T follicular helper cell (primary cell): ENCODE measurements at places on chromosomes 2 and 18.

DNA sequence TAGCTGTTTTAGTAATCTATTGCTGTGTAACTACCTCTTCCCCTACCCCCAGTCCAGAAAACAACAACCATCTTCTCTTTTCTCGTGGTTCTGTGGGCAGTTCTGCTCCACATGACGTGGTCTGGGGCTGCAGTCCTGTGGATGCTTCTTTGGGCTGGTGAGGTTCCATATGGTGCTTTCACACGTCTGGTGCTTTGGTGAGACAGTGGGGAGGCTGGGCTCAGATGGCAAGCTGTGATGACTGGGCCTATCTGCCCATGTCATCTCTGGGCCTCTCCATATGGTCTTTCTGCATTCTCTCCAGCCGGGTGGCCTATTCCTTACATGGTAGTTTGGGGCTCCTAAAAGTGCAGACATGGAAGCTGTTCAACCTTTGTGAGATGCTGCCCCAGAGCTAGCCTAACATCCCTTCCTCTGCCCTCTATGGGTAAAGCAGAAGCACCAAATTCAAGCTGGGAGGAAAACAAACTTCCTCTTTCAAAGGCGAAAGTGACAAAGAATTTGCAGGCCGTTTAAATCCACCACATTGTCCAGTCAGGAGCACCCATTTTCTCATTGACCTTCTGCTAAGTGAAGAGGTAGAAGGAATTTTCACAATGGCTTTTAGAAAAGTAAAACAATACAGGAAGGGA, 68.3 kb upstream of the IL1R1 start:
- no peak for DNase-seq

DNA sequence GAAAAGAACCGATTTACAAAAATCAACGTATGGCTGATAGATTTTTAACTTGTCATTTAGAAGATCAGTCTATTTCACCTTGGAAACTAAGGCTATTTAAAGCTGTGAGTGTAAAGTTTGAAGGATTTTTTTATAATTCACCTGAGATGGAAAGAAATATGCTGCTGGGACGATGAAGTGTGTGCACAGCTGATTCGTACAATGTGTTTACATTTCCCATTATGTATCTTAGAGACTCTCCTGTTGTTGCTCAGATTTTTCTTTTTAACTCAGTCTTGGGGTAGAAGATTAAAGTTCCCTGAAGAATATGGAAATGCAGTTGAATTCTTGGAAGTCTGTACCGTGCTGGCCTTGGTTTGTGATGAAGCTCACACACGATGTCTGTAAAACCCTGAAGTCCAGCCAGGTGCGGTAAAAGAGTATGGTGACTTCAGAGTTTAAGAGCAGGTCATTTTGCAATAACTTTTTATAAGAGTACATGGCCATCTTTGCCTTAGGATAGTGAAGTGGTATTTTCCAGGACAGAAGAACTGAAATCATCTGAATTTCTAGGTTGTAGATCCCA, 250.1 kb downstream of the PRKCE start:
- DNase-seq: no peak

DNA sequence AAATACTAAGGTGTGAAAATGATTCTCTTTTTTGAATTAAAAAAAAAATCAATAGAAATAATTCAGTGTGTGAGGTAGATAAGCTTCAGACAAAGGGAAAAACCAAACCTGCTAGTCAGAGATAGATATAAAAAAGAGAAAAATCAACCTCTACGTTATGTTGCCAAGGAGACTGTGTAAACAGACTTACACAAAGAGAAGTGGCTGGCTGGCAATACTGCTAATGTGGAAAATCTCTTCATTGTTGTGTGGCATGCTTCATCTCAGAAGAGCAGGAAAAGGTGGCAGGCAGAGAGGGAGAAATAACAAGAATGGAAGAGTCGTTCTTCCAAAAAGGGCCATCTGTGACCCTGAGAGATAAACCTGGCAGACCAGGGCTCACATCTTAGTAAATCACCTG, 200.8 kb downstream of the SLC8A1 start:
- DNase-seq: no peak

DNA sequence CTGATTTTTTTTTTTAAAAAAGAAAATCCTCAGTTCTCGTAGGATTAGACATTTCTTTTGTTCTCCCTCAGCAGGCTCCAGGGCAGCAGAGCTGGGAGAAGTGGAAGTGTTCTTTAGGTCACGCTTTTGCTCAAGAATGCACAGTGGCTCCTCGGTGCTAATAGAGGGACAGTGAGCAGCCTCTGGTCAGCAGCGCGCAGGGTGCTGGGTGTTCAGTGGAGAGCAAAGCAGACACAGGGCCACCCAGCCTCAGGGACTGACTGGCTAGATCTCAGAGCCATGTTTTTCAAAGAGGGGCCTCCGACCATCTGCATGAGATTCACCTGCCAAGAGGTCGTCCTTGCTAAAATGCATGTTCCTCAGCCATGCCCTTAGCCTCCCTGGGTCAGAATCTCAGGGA, 218.8 kb downstream of the HAUS1 start:
- DNase-seq: no peak

DNA sequence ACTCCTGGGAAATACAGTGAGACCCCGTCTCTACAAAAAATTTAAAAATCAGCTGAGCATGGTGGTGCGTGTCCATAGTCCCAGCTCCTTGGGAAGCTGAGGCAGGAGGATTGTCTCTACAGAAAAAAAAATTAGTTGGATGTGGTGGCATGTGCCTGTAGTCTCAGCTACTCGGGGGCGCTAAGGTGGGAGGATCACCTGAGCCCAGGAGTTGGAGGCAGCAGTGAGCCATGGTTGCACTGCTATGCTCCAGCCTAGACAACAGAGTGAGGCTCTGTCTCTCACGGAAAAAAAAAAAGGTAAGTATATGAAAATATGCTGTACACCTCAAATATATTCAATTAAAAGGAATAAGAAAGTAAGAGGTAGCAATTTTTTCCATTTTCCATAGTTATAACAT, 92.5 kb upstream of the TGIF1 start:
- DNase-seq: no peak

DNA sequence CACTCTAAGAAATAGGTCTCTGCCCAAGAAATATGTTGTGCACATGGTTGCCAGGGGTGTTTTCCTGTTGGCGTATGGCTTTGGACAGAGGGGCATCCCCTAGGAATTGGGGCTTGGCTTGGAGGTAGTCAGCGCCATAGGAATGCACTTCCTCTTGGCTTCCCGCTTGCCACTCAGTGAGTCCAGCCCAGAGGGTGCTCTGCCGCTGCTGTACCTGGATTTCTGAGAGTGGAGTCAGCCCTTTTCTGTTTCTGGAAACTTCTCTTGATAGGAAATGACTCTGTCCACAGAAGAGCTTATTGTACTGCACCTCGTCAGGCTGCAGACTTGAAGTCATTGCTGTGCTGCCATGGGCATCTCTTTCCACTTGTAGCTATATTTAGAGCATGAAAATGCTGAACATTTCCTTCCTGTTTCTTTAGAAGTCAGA, 116.7 kb upstream of the MGAT5 start:
- DNase-seq: no peak

GRCh38 chr2:161843936-161844335, 219.7 kb downstream of the SLC4A10 start:
- no peak for DNase-seq

- DNase-seq: no peak
Observed at GRCh38 chr2:15955232-15955988, 15.1 kb downstream of the MYCN start.

GRCh38 chr18:31426871-31427406, 20.6 kb upstream of the DSG3 start:
- no peak for DNase-seq

- no peak for DNase-seq
Observed at GRCh38 chr2:23077596-23077995, 307.4 kb upstream of the KLHL29 start.

- DNase-seq: no peak
Observed at GRCh38 chr2:60353406-60353800, 200.1 kb downstream of the BCL11A start.

- DNase-seq: no peak
Observed at GRCh38 chr2:30716123-30716900, 90.9 kb downstream of the CAPN13 start.

DNA sequence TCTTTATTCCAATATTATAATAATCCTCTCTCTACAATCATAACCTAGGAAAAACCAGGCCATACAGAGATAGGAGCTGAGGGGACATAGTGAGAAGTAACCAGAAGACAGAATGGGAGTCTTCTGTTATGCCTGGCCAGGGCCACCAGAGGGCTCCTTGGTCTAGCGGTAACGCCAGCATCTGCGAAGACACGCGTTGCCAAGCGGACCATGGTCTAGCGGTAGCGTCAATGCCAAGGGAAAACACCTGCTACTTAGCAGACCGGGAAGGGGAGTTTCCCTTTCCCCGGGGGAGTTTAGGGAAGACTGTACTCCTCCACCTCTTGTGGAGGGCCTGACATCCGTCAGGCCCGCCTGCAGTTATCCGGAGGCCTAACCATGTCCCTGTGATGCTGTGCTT, 36.6 kb downstream of the ARL6IP6 start:
- no peak for DNase-seq

DNA sequence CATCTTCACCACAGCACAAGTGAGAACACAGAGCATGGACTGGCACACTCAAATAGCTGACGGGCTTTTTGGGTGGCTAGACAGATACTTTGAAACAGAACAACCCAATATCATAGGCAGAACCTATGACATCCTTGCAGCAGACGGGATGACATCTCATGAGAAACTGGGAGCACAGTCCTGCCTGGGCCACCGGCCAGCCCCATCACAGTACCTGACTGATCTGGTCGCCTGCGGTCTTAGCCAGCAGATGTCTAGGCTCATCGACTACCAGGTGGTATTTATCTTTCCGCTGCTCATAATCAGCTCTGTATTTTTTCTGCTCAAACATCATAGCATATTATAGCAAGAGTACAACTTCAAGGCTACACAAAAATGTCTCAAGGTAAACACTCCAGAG, 124.3 kb downstream of the RIF1 start:
- DNase-seq: no peak

DNA sequence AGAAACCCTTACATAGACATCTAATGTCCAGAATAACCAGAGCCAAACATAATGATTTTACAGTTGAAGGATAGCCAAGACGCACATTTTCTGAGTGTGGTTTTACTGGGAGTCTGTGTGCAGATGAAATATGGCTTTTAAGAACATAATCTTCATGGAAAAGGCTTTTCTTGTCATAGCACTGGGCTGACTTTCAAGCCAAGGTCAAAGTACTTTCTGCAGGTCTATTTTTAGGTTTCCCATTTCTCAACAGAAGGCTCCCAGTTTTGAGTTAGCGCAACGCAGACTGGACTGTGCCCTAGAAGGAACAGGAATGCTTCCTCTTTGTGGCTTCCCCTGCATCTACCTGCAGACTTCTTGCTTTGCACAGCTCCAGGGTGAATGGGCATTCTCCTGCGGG, 92.3 kb upstream of the UPP2 start:
- DNase-seq: no peak

GRCh38 chr2:220226076-220226475, 598.6 kb downstream of the SLC4A3 start:
- no peak for DNase-seq

- no peak for DNase-seq
Observed at GRCh38 chr2:149360106-149360505, 29.7 kb downstream of the LYPD6 start.

GRCh38 chr18:55400590-55401541, 187.1 kb downstream of the TCF4 start:
- DNase-seq: no peak

GRCh38 chr18:55763805-55764204, 175.8 kb upstream of the TCF4 start:
- no peak for DNase-seq

GRCh38 chr18:36402765-36403396, 105.4 kb downstream of the FHOD3 start:
- no peak for DNase-seq

DNA sequence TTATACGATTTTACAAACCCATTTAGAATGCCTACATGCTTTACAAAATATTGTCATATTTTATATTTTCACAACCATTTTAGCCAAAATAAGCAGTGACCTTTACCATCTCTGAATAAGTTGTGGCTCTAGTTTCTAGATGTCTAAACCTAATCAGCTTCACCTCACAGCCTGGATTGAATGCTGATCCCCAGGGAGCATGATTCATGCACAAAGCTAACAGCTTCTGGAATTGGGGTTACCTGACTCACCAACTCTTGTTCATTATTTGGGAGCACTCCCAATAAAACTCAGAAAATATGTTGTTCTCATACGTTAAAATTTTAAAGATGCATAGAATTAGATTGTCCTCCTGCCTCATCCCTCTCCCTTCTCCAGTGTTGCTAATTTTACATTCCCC, 611.7 kb upstream of the NETO1 start:
- DNase-seq: no peak

DNA sequence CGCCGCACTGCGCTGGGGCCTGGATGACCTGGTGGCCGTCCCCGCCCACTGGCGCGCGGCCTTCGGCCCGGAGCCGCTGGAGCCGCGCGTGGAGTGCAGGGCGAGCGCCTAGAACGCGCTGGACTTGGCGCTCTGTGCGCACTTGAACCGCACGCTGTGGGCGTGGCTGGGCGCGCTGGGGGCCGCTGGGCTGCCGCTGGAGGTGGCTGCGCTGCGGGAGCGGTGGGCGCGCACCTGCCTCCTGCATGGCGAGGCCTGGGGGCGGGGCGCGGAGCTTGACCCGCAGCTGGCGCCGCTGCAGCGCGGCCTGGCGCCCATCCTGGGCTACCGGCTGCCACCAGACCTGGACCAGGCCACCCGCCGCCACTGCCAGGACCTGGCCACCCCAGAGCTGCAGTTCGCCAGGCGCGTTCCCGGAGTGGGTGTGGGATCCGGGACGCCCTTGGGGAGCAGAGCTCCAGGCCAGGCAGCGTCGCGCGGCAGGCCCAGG, 9.9 kb downstream of the AQP12B start:
- no peak for DNase-seq

- DNase-seq: no peak
Observed at GRCh38 chr18:69780851-69781250, 166.8 kb downstream of the CD226 start.

GRCh38 chr2:226030788-226031646, 631.5 kb downstream of the NYAP2 start:
- no peak for DNase-seq

- no peak for DNase-seq
Observed at GRCh38 chr2:61471905-61472805, 1.3 kb upstream of the USP34 start.
